Right lobe of liver (tissue), 6 donors: ENCODE measurements at places on chromosomes 5 and 9.

DNA sequence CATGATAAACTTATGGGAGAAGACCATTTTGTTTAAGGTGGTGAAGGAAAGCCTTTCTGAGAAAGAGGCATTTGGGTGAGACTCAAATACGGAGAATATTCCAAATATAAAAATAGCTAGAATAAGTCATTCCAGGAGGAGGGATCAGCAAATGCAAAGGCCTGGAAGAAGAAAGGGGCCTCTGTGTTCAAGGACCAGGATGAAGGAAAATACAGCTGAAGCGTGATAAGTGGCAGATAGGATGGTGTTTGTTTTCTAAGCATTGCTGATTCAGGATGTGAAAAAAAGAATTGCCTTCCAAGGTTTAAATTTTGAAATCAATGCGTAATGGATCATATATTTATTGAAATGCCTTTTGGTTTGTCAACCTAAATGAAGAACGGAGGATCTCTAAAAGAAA lies 59.4 kb upstream of the CAST start:
- no peak for DNase-seq

DNA sequence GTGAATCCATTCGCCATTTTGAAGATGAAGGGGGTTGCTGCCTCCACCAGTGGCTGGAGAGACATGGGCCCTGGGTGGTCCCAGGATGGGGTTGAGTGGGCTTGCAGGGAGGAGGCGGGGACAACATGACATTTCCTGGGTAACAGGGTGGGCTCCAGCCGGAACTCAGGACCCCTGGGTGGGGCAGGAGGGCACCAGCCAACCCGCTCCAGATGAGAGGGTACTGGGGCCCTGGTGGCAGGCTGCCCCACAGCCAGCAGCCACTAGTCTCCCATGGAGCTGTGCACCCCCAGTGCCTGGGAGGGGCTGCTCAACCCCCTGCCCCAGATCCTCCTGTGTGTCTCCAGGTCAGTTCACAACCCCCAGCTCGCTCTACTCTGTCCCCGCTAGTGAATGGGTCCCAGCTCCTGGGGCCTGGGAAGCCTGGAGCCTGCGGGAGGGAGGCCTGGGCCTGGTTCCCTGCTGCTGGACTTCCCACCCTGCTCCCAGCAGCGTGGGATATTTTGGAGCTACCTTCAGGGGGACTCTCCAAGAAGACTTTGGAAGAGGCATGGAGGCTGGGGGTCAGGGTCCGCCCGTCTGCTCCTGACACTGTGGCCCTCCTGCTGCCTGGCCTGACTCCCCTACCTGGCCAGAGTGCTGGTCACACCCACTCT lies 55.9 kb downstream of the AHRR start:
- peak; percentile 23 for DNase-seq

- DNase-seq = no peak
Observed at GRCh38 chr5:73938280-73938937, 312.4 kb downstream of the ARHGEF28 start.

GRCh38 chr9:82110881-82111280 lies 122.3 kb downstream of the SPATA31D1 start:
- DNase-seq = no peak

DNA sequence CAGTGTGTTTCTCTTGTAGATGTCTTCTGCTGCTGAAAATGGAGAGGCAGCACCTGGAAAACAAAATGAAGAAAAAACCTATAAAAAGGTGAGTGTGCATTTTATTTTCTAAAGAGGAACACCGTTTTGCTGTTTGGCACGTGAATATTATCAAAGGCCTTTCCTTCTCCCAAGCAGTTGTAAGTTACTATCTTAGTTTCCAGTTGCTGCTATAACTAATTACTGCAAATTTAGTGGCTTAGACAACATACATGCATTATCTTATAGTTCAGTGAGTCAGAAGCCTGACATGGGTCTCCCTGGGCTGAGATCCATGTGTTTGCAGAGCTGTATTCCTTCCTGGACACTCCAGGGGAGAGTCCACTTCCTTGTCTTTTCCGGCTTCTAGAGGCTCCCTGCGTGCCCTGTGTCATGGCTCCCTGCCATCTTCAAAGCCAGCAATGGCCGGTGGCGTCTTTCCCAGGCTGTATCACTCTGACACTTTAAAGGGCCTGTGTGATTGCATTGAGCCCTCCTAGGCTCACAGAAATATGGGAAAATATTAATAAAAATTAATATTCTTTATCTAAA lies 117.6 kb downstream of the PIP5K1B start:
- DNase-seq = no peak

GRCh38 chr5:3187771-3188425 lies 407.7 kb upstream of the IRX1 start:
- DNase-seq = no peak

- DNase-seq = no peak
Observed at GRCh38 chr5:178388386-178389025, 155.9 kb upstream of the PHYKPL start.

- DNase-seq = peak; percentile 36
Observed at GRCh38 chr9:107504585-107505455, 15.3 kb upstream of the KLF4 start.
